AG04449 (cell line): ENCODE measurements at places on chromosomes 7 and 10.

DNA sequence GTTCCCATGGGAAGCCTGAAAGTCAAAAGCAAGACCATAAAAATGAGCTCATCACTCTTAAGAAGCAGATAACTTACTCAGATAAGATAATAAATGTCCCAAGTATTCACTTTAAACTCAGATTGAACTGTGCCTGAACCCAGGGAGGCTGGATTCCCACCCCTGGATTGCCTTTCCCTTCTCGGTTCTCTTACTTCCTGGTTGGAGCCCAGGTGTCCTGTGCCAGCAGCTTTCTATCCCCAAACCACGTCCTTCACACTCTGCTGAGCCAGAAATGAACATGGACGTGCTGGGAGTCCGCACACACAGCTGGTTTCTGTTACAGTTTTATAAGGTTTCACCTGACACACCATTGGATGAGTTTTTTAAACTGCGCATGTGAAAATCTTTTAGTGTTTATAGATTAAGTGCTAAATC, 636.2 kb upstream of the IGFBP3 start:
- DNase-seq, result no peak

- DNase-seq, result no peak
Observed at GRCh38 chr10:2464483-2464882, 602.9 kb upstream of the PFKP start.

DNA sequence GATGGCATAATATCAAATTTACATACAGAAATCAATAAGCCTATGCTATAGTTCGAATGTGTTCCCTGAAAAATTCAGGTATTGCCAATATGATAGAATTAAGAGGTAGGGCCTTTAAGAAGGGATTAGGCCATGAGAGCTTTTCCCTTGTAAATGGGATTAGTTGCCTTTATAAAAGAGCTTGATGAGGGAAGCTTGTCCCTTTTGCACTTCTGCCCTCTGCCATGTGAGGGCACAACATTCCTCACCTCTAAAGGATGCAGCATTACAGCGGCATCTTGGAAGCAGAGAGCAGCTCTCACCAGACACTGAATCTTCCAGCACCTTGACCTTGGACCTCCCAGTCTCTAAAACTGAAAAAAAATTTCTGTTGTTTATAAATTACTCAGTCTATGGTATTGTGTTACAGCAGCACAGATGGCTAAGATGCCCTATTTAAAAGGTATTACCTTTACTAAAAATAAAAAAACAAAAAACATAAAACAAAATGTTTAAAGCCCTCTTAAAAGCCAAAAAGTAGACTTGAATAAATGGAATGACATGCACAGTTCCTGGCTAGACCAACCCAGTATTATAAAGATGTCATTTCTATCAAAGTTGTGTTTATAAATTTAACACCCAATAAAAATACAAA, 909.6 kb downstream of the REEP3 start:
- no peak for DNase-seq

GRCh38 chr7:158657189-158657746, 47.3 kb downstream of the NCAPG2 start:
- no peak for DNase-seq

- no peak for DNase-seq
Observed at GRCh38 chr7:92623544-92623943, 33.4 kb upstream of the FAM133B start.

GRCh38 chr10:12742771-12743170, 258.7 kb downstream of the CCDC3 start:
- no peak for DNase-seq

GRCh38 chr10:10385831-10386230, 631.8 kb upstream of the CELF2 start:
- no peak for DNase-seq

DNA sequence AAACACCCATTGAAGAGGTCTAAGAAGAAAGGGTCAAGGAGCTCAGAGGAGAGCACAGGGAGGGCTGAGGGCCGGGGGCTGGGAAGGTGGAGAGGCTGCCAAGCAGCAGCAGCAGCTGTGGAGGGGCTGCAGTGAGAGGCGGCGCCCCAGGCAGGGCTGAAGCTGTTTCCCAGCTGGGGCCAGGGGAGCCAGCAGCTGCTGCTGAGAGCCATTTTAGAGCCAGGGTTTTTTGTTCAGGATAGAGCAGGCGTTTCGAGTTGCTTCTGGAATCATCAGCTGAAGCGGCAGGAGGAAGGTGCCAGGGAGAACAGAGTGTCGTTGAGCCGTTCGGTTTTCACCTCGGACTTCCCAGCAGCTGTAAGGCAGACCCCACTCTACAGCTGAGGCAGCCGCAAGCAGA, 62.7 kb downstream of the LANCL2 start:
- DNase-seq, result no peak

GRCh38 chr7:112930787-112931186, 140.6 kb upstream of the TMEM168 start:
- DNase-seq, result peak; percentile 50
